Sigmoid colon (tissue), 7 donors: ENCODE measurements at places on chromosomes 7 and 10. TPM values are rescaled to one million over a fixed set of nuclear protein-coding genes. Genes with fewer than 3 reads are reported as not detected.

DNA sequence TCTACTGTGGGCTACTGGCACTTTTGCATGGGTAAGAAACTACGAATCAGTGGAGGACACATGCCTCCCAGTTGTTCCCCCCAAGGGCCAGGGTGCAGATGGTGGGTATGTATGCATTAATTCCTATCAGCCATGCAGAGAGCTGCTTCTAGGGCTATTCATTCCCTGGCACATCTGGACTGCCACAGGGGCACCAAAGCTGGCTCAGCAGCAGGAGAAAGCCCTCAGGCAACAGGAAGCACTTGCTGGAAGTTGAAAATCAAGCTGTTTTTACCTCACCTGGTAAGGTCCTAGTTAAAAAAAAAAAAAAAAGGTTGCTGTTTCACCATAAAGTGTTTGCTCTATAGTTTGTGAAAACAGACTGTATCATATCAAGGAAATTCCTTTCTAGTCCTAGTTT, 1342.6 kb downstream of the REEP3 start:
- no peak for DNase-seq
- no peaks in the 10 kb centered on the region for H3K36me3 ChIP-seq
- no peak overlapping the region for H3K27ac ChIP-seq

- H3K36me3 ChIP-seq: peaks cover 46% of the 10 kb centered on the region
- H3K27ac ChIP-seq: no peak overlapping the region
- H3K27me3 ChIP-seq: no peaks in the 10 kb centered on the region
- DNase-seq: no peak
- no peak overlapping the region for H3K4me3 ChIP-seq
- peaks cover 35% of the 10 kb centered on the region for H3K4me1 ChIP-seq
Measured at GRCh38 chr7:101241443-101242349, 3.2 kb downstream of the FIS1 start.

PPP1R17 gene
- not detected for total RNA-seq

- no peaks in the 10 kb centered on the region for H3K36me3 ChIP-seq
- no peaks in the 10 kb centered on the region for H3K4me1 ChIP-seq
- no peak overlapping the region for H3K27ac ChIP-seq
- peaks cover 18% of the 10 kb centered on the region for H3K27me3 ChIP-seq
Measured at GRCh38 chr7:101564778-101565211, 64.3 kb downstream of the MYL10 start.

- DNase-seq: no peak
- no peaks in the 10 kb centered on the region for H3K36me3 ChIP-seq
- H3K27me3 ChIP-seq: no peaks in the 10 kb centered on the region
- H3K4me3 ChIP-seq: no peak overlapping the region
- no peak overlapping the region for H3K27ac ChIP-seq
- no peaks in the 10 kb centered on the region for H3K4me1 ChIP-seq
Measured at GRCh38 chr7:154795014-154795413, 207.9 kb downstream of the PAXIP1 start.

METTL27 gene
- total RNA-seq: 5.5 TPM

OR2A25 gene
- total RNA-seq: not detected

DNA sequence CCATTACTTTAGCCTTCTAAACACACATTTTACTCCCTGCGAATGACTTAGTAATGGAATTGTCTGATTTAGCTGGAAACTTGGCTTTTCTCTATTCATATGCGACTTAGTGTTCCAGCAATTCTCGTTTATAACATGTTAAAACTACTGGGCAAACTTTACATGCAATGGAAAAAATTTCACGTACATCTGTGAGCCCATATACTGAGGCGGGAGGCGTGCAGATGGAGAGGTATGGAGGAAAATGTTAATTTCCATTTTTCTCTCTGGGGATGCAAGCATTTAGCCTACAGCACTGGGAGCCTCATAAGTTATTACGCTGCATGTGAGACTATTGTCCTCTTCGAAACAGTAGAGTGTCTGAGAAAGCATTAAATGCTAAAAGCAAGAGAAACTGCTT, 591.5 kb upstream of the ANKRD30A start:
- H3K27me3 ChIP-seq: no peaks in the 10 kb centered on the region
- H3K4me3 ChIP-seq: no peak overlapping the region
- no peak overlapping the region for H3K27ac ChIP-seq
- H3K36me3 ChIP-seq: no peaks in the 10 kb centered on the region
- DNase-seq: no peak

GBX1 gene
- total RNA-seq: not detected

- peak overlapping the region; percentile 92 for H3K4me3 ChIP-seq
- no peaks in the 10 kb centered on the region for H3K27me3 ChIP-seq
- no peak for DNase-seq
- peak overlapping the region; percentile 97 for H3K27ac ChIP-seq
- H3K36me3 ChIP-seq: no peaks in the 10 kb centered on the region
Measured at GRCh38 chr10:18658271-18659124, 733 bp upstream of the ARL5B start.

NUPR2 gene
- not detected for total RNA-seq

MCM10 gene
- total RNA-seq: not detected

DNA sequence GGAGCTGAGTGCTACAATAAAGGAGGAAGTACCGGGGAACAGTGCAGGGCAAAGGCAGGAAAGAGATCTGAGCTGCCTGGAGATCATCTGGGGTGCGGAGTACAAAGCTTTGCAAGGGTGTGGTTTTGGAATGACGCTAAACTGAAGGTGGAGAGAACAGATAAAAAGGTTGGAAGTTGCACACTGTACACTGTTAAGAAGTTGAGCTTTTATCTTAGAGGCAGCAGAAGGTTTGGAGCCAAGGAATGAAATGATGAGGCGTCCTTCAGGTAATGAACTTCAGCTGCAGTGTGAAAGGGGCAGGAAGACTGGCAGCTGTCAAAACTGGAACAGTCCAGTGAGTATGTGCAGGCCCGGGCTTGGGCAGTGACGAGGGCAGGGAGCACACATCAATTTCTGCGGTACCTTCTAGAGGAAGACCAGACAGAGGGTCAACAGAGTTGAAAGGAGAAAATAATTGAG, 7.2 kb upstream of the ANKRD61 start:
- peaks cover 100% of the 10 kb centered on the region for H3K36me3 ChIP-seq
- H3K4me1 ChIP-seq: no peaks in the 10 kb centered on the region

DNA sequence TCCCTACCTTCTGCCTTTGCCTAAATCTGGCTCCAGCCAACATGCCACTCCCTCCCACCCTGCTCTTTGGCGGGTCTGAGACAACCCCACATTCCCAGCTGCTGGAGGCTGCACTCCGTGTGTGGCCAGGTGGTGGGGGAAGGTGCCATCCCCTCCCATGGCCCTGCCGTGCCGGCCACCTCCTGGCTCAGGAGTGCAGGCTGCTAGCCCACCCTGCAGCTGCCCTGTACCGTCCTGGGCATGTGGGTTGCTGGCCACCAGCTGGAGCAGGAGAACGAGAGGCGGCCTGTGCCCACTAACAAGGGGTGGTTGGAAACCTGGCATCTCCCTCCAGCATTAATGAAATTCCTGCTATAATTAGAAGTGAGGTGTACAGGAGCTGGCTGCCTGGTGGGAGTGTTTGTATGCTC, 97.6 kb downstream of the ZMIZ1 start:
- no peaks in the 10 kb centered on the region for H3K27me3 ChIP-seq
- peak overlapping the region; percentile 59 for H3K27ac ChIP-seq
- DNase-seq: no peak

DNA sequence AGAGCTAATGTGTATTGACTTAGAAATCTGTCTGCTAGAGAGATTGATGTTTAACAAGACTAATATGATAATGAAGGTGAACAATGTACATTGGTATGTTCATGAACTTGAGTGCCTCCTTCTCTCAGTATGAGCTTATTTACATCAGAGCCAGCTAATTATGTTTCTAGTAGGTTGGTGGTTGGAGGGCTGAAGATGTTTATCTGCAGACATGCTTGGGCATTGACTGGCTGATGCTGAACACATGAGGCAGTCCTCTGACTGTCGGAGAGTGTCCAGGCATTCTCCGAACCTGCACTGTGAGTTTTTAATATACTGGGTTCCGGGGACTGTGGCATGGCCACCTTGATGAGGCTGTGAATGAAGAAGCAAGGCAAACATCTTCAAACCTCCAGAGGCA, 47.5 kb downstream of the BMPER start:
- no peaks in the 10 kb centered on the region for H3K36me3 ChIP-seq
- H3K4me1 ChIP-seq: no peaks in the 10 kb centered on the region
- H3K4me3 ChIP-seq: no peak overlapping the region
- no peak overlapping the region for H3K27ac ChIP-seq

AS3MT gene
- 7.9 TPM for total RNA-seq

DNA sequence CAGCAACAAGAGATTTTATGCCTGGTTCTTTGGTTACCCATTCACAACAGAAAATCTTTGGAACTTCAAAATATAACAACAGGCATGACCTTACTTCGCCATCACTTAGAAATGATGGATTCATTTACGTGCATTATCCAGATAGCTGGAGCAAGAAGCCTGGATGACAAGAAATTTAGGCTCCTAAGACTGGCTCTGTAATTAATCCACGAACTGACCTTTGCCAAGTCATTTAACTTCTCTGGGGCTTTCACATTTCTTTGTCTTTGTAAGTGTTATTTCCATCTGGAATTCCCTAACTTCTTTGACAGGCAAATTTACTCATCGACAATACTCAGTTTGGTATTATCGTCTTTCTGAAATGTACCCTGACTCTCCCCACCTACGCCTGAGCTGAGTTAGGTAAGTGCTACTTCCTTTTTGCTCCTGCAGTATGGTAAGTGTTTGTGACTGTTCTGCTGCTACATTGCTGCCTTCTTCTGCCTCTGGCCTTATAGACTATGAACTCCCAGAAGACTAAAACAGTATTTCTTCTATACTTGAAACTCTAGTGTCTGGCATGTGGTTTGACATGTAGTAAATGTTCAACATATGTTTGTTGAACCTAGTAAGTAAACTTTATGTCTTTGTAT, 5.5 kb upstream of the MDFIC start:
- peaks cover 4% of the 10 kb centered on the region for H3K4me1 ChIP-seq
- no peak overlapping the region for H3K4me3 ChIP-seq
- H3K27ac ChIP-seq: no peak overlapping the region
- H3K36me3 ChIP-seq: no peaks in the 10 kb centered on the region
- H3K27me3 ChIP-seq: no peaks in the 10 kb centered on the region

DNA sequence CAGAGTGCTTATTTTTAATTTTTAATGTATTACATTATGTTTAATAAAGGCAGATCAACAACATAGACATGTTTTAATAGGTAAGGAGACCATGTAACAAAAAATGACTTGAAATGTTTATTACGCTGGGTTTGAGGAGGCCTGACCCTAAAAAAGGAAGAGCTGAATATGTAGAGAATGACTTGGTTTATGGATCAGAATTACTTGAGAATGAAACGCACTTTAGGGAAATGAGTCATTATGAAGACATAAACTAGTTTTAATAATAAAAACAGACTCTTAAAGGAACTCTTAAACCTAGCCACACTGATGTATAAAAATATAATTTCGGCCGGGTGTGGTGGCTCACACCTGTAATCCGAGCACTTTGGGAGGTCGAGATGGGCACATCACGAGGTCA, 56.5 kb downstream of the CTTNBP2 start:
- DNase-seq: no peak
- no peaks in the 10 kb centered on the region for H3K36me3 ChIP-seq
- no peaks in the 10 kb centered on the region for H3K4me1 ChIP-seq
- no peaks in the 10 kb centered on the region for H3K27me3 ChIP-seq

DNA sequence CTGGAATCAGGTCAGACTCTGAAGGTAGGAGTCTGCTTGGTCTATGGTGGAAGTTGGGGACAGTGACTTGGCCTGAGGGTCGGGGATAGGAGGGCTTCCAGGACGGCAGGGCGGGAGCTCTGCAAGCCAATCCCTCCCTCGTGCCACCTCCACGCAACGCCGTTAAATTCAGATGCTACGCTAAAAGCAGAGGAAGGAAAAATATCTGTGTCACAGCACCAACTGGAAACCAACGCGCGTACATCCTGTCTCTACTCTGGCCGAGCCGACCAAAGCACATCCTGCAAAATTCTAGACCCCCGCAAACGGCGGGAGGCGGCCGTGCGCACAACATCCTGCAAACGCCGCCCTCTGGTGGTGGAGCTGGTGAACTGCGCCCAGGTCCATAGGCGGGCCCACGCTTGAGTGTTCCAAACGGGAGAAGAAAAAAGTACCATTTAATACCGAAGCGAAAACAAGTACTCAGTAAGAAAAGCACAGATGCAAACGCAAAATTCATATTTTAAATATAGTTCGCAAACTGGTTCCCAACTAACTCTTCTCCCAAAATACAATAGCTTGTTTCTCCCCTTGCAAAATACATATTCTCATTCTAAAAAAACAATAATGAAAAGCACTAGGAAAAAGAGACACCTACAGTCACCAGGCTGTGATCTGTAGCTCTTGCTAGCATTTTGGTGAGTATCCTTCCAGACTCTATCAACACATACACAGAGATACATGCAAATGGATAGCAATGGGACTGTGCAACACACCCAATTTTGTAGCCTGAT, 45.7 kb upstream of the HSPA12A start:
- H3K36me3 ChIP-seq: no peaks in the 10 kb centered on the region
- H3K27ac ChIP-seq: no peak overlapping the region
- peak; percentile 88 for DNase-seq

GRCh38 chr7:134712196-134712595, 65.5 kb downstream of the BPGM start:
- DNase-seq: no peak
- H3K36me3 ChIP-seq: no peaks in the 10 kb centered on the region
- no peak overlapping the region for H3K4me3 ChIP-seq
- peak overlapping the region; percentile 66 for H3K27ac ChIP-seq
- H3K4me1 ChIP-seq: peaks cover 40% of the 10 kb centered on the region

- DNase-seq: no peak
- no peaks in the 10 kb centered on the region for H3K4me1 ChIP-seq
- H3K27ac ChIP-seq: no peak overlapping the region
- no peaks in the 10 kb centered on the region for H3K27me3 ChIP-seq
- peaks cover 9% of the 10 kb centered on the region for H3K36me3 ChIP-seq
Measured at GRCh38 chr10:30931094-30931493, 100.6 kb downstream of the ZNF438 start.

DNA sequence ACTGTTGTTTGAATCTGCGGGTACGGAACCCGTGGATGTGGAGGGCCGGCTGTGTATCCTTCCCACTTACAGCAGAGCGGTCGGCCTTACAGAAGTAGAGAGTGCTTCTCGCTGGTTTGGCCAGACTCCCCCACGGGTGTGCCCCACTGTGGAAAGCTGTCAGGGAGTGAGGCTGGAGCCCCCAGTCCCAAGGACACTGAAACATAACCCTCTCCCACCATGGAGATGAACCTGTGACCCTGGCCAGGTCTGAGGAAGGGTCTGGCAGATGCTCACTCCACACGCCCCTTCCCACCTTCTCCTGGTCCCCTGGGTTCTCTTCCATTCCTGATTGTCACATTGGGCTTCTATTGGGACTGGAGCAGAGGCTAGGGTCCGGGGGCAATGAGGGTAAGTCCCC, 39.6 kb downstream of the TSPAN15 start:
- H3K27ac ChIP-seq: peak overlapping the region; percentile 93
- H3K36me3 ChIP-seq: no peaks in the 10 kb centered on the region
- H3K4me3 ChIP-seq: no peak overlapping the region

GPR158 gene
- total RNA-seq: 1.1 TPM
